ENCODE measurements at places on chromosomes 16 and 17. TPM values are rescaled to one million over a fixed set of nuclear protein-coding genes. Genes with fewer than 3 reads are reported as not detected.
A peak's percentile ranks its signal among the peaks of the same experiment; 100 is the strongest.

NPTX1 gene
- total RNA-seq = 98.0 TPM

MYCBPAP gene
- total RNA-seq = 8.9 TPM

MGAT5B gene
- 0.56 TPM for total RNA-seq

CX3CL1 gene
- not detected for total RNA-seq

KRTAP1-1 gene
- total RNA-seq = not detected

DNA sequence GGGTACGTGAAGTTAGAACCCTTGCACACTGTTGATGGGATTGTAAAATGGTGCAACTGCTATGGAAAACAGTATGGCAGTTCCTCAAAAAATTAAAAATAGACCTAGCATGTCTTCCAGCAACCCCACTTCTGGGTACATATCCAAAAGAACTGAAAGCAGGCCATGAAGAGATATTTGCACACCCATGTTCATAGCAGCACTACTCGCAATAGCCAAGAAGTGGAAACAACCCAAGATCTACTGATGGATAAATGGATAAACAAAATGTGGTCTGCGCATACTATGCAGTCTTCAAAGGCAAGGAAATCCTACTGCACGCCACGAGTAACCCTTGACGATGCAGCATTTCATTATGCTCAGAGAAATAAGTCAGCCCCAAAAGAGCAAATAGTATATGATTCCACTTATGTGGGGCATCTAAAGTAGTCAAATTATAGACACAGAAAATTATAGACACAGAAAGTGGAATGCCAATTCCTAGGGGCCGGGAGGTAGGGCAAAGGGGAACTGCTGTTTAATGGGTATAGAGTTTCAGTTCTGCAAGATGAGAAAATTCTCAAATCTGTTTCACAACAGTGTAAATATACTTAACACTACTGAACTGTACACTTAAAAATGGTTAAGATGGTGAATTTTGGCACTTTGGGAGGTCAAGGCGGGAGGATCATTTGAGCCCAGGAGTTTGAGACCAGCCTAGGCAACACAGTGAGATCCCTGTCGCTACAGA, 17.2 kb downstream of the CORO7 start:
- no peak for DNase-seq

DNA sequence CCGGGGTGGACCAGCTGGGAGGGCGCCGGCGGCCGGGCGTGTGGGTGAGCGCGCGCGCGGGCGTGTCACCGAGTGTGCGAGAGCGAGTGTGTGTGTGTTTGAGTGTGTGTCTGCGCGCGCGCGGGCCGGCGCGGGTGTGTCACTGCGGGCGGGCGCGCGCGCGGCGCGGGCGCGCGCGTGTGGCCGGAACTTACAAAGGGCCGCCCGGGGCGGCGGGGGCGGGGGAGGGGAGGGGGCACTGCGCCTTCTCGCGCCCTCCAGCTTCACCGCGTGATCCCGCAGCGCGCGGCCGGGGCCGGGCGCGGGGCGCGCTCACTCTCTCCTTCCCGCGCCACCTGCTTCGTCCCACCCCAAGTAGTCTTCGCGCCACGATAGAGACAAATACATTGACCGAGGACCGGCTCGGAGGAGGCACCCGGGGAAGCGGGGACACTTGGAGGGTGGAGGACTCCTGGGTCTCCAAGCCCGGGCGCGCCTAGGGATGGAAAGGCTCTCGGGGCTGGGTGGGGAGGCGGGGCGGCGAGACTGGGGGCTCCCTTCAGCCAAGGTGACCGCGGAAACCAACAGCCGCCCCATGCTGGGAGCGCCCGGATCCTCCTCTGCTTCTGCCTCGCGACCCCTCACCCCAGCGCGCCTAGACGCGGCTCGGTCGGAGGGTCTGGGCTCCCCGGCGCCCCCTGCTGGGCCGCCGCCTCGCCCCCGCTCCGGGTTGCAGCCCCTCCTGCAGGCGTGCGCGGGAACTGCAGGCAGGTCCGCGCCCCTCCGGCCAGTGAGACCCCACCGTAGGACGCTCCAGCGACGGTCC, at the start of gene SRCIN1:
TSS of gene SRCIN1 (minus strand) at position 112 of the 805 bp plus-strand sequence. CDS start 247 bp downstream, outside the sequence.
- DNase-seq = peak; percentile 26

GRCh38 chr16:30561089-30561816, 3.1 kb upstream of the ZNF764 start:
- no peak for DNase-seq

- DNase-seq = no peak
Measured at GRCh38 chr17:3852561-3852960, 6.5 kb upstream of the NCBP3 start.

DNA sequence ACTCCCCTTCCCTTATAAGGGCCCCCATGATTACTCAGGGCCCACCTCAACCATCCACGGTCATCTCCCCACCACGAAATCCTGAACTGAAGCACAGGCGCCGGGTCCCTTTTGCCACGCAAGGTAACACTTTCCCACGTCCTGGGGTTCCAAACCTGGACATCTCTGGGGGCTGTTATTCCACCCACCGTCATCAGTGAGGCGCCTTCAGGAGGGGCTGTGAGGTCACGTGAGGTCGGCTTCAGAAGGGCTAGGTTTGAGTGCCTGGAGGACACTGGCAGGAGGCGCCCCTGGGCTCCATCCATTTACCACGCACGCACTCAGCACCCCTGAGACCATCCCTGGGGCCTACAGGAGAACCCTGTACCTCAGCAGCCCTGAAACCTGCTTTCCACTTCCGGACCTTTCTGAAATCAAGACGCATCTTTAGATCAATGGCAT, 4.1 kb downstream of the CD2BP2 start:
- DNase-seq = no peak

DNA sequence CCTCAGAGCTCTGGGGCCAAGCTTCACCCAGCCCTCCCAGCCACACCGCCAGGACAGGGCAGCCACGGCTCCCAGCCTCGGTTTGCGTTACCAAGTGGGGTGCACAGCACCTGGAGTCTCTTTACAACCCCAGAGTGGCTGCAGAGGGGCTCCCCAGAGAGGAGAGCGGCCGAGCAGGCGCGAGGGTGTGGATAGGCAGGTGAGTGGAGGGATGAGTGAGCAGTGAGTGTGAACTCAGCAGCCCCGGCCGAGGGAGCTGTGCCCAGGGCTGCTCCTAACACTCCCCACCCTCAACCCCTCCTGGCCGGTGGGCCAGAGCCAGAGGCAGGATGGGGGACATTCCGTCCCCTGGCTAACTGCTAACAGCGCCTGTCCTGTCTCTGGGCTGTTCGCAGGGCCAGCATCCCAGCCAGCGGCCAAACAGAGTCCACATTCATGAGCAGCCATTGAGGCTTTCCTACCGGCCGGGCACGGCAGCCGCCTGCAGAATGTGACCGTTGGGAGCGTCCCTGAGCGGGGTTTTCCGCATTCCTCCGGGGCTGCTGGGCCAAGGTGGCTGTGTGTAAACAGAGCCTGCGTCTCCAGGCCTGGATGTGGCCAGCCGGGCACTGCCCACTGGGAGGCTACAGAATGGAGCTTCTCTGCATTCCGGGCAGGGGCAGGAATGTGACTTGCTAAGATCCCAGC, 5.3 kb downstream of the ZNF469 start:
- DNase-seq = no peak

DNA sequence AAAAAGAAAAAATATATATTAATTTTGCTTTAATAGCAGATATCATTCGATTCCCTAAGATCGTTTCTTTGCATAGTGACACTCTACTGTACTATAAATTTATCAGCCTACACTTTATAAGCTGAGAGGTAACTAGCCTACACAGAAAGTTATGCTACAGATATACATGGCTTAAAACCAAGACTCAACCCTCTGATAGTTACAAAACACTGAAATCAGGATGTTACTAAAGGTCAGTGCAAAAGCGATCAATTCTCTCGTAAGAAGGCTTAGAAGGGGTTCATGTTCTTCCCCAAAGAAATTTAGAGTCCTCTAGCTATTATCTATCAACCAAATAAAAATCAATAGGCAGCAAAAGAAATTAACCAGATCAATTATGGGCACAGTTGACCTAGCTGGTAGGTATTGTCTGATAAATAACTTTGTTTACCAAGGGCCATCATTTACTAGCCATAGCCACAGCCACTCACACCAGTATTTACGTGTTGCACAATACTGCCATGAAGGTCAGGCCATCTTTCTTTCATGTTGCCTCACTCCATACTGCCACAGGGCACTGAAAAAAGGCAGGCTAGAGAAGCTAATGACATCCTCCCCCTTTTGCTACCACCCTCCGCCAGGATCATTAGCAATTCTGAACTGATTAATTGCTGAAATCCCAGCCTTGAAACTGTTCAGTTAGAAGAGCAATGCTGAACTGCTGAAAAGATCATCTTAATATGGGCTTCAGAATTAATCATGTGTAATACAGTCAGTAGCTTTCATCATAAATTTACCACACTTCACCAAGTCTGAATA, 43.7 kb downstream of the RND2 start:
- DNase-seq = no peak

DNA sequence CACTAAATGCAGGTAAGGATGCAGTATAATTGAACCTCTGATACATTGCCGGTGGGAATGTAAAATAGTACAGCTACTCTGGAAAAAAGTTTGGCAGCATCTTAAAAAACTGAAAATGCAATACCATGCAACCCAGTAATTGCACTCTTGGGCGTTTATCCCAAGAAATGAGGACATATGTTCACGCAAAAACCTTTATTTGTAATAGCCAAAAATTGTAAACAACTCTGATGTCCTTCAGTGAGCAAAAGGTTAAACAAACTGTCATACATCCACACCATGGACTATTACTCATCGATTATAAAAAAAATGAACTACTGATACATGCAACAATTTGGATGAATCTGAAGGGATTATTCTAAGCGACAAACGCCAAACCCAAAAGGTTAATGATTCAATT, 16.9 kb downstream of the SYNRG start:
- DNase-seq = no peak

DNA sequence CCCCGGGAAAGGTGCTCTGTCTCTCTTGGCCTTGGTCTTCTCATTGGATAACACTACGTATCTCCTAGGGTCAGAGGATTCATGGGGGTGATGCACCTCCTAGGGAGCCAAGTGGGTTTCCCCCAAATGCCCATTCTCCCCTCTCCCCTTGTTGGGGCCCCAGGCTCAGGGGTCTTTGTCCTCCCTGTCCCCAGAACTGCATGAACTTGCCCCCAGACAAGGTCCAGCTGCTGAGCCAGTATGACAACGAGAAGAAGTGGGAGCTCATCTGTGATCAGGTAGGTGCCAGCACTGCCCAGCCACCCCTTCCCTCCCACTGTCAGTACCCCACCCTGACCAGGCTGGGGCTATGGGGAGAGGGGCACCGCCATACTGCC, 8.7 kb downstream of the FMNL1 start:
- DNase-seq = no peak

GRCh38 chr17:8109661-8110455, 8.5 kb downstream of the ALOXE3 start:
- DNase-seq = peak; percentile 94

All from naive thymus-derived CD4-positive, alpha-beta T cell (primary cell).